ENCODE measurements at places on chromosomes 13 and 19. TPM values are rescaled to one million over a fixed set of nuclear protein-coding genes. Genes with fewer than 3 reads are reported as not detected.

- DNase-seq: no peak
Measured at GRCh38 chr13:75621147-75621546, 15.0 kb upstream of the LMO7 start.

- no peak for DNase-seq
Measured at GRCh38 chr13:36526897-36527296, 94.6 kb downstream of the CCNA1 start.

- no peak for DNase-seq
Measured at GRCh38 chr13:26219726-26220125, 2.4 kb downstream of the RNF6 start.

- DNase-seq: no peak
Measured at GRCh38 chr13:50910485-50910805, 854 bp downstream of the RNASEH2B start.

GRCh38 chr13:25276748-25277147, 10.5 kb downstream of the MTMR6 start:
- DNase-seq: no peak

PALM gene
- total RNA-seq: 58.4 TPM

NFIX gene
- 238 TPM for total RNA-seq

DNA sequence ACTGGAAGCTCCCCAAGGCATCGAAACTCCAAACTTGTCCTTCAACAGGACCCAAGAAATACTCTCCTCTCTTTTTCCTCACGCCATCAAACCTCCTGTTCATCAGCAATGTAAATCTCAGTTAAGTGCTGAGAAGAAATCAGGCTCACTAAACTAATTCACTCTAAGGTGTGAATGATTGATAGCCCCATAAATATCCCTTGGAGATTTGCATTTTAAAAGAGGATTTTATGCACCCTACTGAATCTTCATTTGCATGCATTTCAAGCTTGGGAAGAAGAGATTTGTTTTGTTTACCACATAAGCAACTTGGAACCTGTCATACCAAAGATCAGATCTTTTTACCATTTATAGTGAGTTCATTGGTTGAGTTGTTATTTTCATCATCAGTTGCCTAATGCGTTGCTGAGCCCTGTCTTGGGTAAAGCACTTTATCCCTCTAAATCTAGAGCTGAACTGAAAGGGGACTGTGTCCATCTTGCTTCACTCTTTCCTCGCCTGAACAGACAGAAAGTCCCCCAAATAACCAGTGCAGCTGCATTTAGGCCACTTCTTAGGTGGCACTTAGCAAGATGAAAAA, 40.2 kb upstream of the GSX1 start:
- no peak for DNase-seq

PTH2 gene
- not detected for total RNA-seq

PEAK3 gene
- 1.1 TPM for total RNA-seq

- peak; percentile 85 for DNase-seq
Measured at GRCh38 chr19:1276628-1277022, 1.3 kb downstream of the FAM174C start.

- DNase-seq: no peak
Measured at GRCh38 chr13:113452466-113452865, 822 bp downstream of the ADPRHL1 start.

HSPB6 gene
- total RNA-seq: 122 TPM

- no peak for DNase-seq
Measured at GRCh38 chr13:111166882-111167675, 52.0 kb downstream of the ARHGEF7 start.

- DNase-seq: no peak
Measured at GRCh38 chr19:28829762-28830161, 383.2 kb downstream of the UQCRFS1 start.

DNA sequence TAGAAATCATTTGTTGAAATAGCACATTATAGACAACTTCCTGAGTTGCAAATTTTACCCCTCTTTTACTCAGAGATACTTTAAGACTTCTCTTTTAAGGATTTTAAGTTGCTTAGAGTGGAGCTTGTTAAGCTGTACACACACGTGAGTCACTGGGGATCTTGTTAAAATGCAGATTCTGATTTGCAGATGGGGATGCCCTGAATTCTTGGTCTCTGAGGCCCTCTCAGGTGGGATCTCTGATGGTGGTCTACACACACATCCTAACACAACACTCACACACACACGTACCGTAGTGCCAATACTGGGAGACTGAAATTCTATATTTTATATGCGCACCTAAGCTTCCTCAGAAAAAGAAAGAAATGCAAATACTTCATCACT, 788.3 kb downstream of the UQCRFS1 start:
- no peak for DNase-seq

- DNase-seq: no peak
Measured at GRCh38 chr13:40193286-40194223, 472.9 kb downstream of the FOXO1 start.

Measured in mucosa of descending colon (tissue), 3 donors.